Activated naive CD8-positive, alpha-beta T cell treated with anti-CD3 and anti-CD28 coated beads for 36 hours (primary cell): ENCODE measurements at places on chromosomes 13 and 19. TPM values are rescaled to one million over a fixed set of nuclear protein-coding genes. Genes with fewer than 3 reads are reported as not detected.
A peak's percentile ranks its signal among the peaks of the same experiment; 100 is the strongest.

DNA sequence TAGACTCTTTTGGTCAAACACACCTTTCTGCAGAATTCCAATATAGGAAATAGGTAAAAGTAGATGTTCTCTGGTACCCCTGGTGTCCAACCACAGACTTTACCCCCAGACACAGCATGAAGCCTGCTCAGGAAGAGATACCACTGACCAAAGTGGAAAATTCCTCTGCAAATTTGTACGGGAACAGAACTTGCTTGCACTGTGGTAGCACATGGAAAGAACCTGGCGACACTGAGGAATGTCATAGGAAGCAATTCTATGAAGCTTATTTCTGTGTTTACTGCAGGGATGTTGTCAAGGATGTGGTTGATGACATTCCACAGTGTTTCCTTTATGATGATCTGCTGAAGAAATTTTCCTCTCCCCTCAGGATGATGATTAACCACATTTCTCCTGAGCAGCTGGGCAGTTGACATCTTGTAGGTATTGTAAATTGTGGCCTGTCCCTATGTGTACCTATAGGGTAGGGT lies 48.9 kb upstream of the TNFSF11 start:
- no peaks in the 10 kb centered on the region for H3K4me1 ChIP-seq
- DNase-seq = no peak
- H3K4me3 ChIP-seq = no peak overlapping the region
- no peak overlapping the region for H3K27ac ChIP-seq

CABP5 gene
- not detected for total RNA-seq

SNRPA gene
- 252 TPM for total RNA-seq

MISP3 gene
- 0.31 TPM for total RNA-seq

- no peaks in the 10 kb centered on the region for H3K27me3 ChIP-seq
- H3K27ac ChIP-seq = peak overlapping the region; percentile 89
- H3K36me3 ChIP-seq = peaks cover 11% of the 10 kb centered on the region
These were observed 14.7 kb upstream of the GRAMD1A start for GRCh38 chr19:34985249-34986022.

DNA sequence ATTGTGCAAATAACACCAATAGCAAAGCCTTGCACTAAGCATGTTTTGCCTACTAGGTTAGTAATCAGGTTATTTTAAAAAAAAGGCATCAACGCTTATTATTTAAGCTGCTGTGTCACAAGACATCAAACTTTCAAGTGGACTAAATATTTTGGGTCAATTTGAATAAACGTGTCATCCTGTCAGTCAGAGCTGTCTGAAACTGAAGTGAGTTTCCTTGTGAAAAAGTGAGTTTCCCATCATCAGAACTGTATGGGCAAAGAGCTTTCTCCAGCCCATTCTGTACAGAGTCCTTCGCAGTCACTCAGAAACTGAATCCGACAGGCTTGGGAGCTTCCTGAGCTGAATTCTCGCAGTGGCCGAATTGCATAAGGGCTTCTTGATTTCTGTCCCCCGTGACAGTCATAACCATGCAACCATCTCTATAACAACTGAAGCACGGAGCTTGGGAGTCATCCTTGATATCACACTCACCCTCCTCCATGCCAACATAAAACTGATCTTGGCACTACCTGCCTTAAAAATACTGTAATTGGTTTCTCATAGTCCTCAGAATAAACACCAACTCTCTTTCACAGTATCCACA lies 139.8 kb downstream of the MIPEP start:
- no peak for DNase-seq
- H3K27ac ChIP-seq = no peak overlapping the region
- H3K4me1 ChIP-seq = peaks cover 13% of the 10 kb centered on the region
- peaks cover 12% of the 10 kb centered on the region for H3K36me3 ChIP-seq
- no peaks in the 10 kb centered on the region for H3K27me3 ChIP-seq

DNA sequence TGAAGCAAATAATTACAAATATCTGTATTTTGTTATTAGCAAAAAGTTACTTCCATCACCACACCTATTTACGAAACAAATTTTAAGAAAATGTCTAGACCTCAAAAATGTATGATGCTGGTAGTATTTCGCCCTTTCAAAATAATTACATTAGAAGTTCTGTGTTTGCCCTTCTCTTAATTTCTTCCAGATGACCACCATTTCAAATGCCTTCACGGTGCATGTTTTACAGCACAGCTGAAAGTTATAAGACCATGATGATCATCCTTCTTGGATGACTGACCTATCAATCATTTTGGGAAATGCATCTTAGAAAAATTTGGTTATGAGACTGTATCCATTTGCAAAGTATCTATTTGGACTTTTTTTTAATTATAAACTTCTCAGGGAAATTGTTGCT lies 390.8 kb downstream of the SLITRK6 start:
- no peaks in the 10 kb centered on the region for H3K4me1 ChIP-seq
- no peaks in the 10 kb centered on the region for H3K27me3 ChIP-seq
- DNase-seq = no peak
- no peaks in the 10 kb centered on the region for H3K36me3 ChIP-seq

- DNase-seq = no peak
- no peaks in the 10 kb centered on the region for H3K27me3 ChIP-seq
- no peak overlapping the region for H3K27ac ChIP-seq
- no peaks in the 10 kb centered on the region for H3K36me3 ChIP-seq
- no peak overlapping the region for H3K4me3 ChIP-seq
These were observed 15.2 kb downstream of the TPT1 start for GRCh38 chr13:45325806-45326205.

CFD gene
- 1.8 TPM for total RNA-seq

GRCh38 chr13:38872693-38873092 lies 117.9 kb downstream of the STOML3 start:
- no peak overlapping the region for H3K27ac ChIP-seq
- H3K4me3 ChIP-seq = no peak overlapping the region
- H3K36me3 ChIP-seq = no peaks in the 10 kb centered on the region
- H3K4me1 ChIP-seq = no peaks in the 10 kb centered on the region

DNA sequence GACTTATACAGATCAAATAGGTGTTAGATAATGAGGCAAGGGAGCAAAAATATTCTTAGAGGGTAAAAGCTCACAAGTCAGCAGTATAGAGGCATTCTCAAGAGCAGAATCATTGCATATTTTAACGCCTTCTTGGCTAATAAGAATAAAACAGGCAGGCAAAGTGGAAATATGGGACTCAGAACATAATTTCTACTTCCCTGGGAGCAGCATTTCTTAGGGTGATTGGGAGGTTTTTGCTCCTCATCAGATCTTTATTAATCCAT lies 39.6 kb downstream of the LHFPL6 start:
- H3K27ac ChIP-seq = no peak overlapping the region
- no peak overlapping the region for H3K4me3 ChIP-seq
- no peaks in the 10 kb centered on the region for H3K36me3 ChIP-seq
- peaks cover 10% of the 10 kb centered on the region for H3K27me3 ChIP-seq
- DNase-seq = no peak

CYP4F3 gene
- total RNA-seq = 0.23 TPM

GRCh38 chr13:51033421-51034185 lies 77.5 kb downstream of the C13orf42 start:
- DNase-seq = no peak
- no peaks in the 10 kb centered on the region for H3K36me3 ChIP-seq
- no peak overlapping the region for H3K27ac ChIP-seq
- H3K4me1 ChIP-seq = no peaks in the 10 kb centered on the region

DNA sequence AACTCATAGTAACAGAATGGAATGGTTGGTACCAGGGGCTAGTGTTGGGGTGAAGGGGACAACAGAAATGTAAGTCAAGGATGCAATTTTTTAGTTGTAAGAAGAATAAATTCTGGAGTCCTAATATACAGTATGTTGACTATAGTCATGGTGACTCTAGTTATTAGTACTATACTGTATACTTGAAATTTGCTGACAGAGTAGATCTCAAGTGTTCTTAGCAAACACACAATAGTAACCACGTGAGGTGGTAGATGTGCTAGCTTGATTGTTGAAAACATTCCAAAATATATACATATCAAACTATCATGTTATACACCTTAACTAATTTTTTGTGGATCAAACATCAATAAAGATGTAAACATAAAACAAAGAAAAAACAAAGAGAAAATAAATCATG lies 1345.1 kb upstream of the PCDH20 start:
- no peak overlapping the region for H3K4me3 ChIP-seq
- no peaks in the 10 kb centered on the region for H3K27me3 ChIP-seq
- H3K4me1 ChIP-seq = no peaks in the 10 kb centered on the region
- no peaks in the 10 kb centered on the region for H3K36me3 ChIP-seq
- no peak for DNase-seq
- H3K27ac ChIP-seq = no peak overlapping the region

ZNF846 gene
- total RNA-seq = 6.1 TPM

- peak; percentile 73 for DNase-seq
- peak within 1 kb of the TSS; percentile 70 for H3K4me3 ChIP-seq
- peaks cover 12% of the 10 kb centered on the region for H3K4me1 ChIP-seq
- peaks cover 30% of the 10 kb centered on the region for H3K36me3 ChIP-seq
- H3K27ac ChIP-seq = no peak within 1 kb of the TSS
These were observed at the start of gene ZNF415 for GRCh38 chr19:53132141-53132991. TSS of gene ZNF415 (minus strand) at chr19:53132910. CDS start at chr19:53122676, 10,234 bp downstream.

COMP gene
- total RNA-seq = not detected

OR7C1 gene
- total RNA-seq = not detected
